ENCODE measurements at places on chromosomes 16 and 17. TPM values are rescaled to one million over a fixed set of nuclear protein-coding genes. Genes with fewer than 3 reads are reported as not detected.
A peak's percentile ranks its signal among the peaks of the same experiment; 100 is the strongest.

DNA sequence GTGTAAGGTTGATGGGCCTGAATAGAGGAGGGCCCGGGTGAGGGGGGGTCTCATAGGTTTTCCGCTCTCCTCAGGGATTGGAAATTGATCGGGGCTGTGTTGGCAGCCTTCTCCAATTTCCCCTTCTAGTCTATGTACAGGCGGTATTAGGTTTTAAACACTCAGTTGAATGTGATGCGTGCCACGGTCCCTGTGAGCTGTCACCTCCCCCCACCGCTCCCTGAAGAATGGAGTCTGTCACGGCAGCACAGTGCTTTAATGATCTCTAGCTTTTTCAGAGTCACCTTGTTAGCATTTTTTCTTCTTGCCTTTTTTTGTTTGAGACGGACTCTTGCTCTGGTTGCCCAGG is 800 bp downstream of the COX4I1 start:
- peak overlapping the region; percentile 84 for H3K27ac ChIP-seq
- no peak for DNase-seq
- no peaks in the 10 kb centered on the region for H3K27me3 ChIP-seq
- peaks cover 53% of the 10 kb centered on the region for H3K4me1 ChIP-seq
- H3K36me3 ChIP-seq = peaks cover 43% of the 10 kb centered on the region
- peak overlapping the region; percentile 86 for H3K4me3 ChIP-seq

DNA sequence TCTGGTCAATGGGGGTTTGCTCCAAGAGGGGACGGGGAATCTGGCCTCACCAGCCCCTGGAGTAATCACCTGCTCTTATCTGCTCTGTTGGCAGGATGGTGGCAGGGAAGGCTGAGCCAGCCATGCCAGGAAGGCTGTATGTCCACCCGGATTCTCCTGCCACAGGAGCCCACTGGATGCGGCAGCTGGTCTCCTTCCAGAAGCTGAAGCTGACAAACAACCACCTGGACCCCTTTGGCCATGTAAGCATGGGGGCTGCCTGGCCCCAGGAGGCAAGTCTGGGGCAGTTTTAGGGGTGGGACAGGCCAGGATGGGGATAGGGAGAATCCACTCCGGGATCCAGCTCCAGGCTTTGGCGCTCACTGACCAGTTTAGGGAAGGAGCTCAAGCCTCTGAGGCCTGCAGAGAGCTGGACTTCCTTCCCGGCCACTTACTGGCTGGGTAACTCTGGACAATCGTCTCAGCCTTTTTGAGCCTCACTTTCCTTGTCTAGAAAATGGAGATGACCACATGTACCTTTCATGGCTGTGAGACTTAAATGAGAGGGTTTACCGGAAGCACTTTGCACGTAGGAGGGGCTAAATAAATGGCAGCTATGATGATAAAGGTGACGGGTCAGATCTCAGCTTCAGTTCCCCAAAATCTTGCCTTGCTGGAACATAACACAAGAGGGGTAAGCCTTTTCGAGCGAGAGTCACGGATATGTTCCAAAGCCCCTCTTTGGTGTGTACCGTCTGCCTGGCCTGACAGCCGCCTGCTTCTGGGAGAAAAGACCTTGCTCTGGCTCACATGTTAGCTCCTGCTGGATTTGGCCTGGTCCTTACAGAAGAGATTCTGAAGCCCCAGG is 15.4 kb downstream of the TBX4 start:
- no peak overlapping the region for H3K4me3 ChIP-seq
- no peak overlapping the region for H3K27ac ChIP-seq
- no peaks in the 10 kb centered on the region for H3K36me3 ChIP-seq
- H3K4me1 ChIP-seq = peaks cover under 1% of the 10 kb centered on the region
- H3K27me3 ChIP-seq = peaks cover 33% of the 10 kb centered on the region
- DNase-seq = no peak

The RTN4RL1 gene
- total RNA-seq = 0.45 TPM

DNA sequence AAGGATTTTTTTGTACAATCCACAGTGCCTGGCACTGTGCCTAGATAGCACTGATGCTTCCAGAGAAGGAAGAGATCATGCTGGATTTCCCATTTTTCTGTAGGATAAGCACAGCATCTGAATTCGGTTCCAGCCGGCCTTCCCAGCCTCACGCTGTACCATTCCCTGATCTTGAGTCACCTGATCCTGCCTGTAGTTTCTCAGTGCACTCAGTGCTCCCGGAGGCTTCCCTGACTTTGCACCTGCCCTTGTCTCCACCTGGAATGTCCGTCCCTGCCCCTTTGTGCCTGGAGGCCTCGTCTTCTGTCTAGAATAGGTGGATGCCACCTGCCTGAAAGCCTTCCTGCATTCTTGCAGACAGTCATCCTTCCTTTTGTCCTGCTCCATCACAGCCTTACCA is 179.9 kb downstream of the CCDC182 start:
- DNase-seq = no peak
- peaks cover 4% of the 10 kb centered on the region for H3K4me1 ChIP-seq
- no peaks in the 10 kb centered on the region for H3K36me3 ChIP-seq
- no peak overlapping the region for H3K4me3 ChIP-seq

GRCh38 chr16:88969361-88969831 is 7.6 kb downstream of the CBFA2T3 start:
- no peak overlapping the region for H3K27ac ChIP-seq
- H3K4me3 ChIP-seq = no peak overlapping the region
- H3K36me3 ChIP-seq = no peaks in the 10 kb centered on the region
- peaks cover 31% of the 10 kb centered on the region for H3K27me3 ChIP-seq
- peaks cover 6% of the 10 kb centered on the region for H3K4me1 ChIP-seq

- H3K27ac ChIP-seq = no peak overlapping the region
- H3K4me1 ChIP-seq = no peaks in the 10 kb centered on the region
- no peak overlapping the region for H3K4me3 ChIP-seq
- no peaks in the 10 kb centered on the region for H3K27me3 ChIP-seq
- no peaks in the 10 kb centered on the region for H3K36me3 ChIP-seq
- DNase-seq = no peak
These were observed 19.5 kb upstream of the RBFOX1 start for GRCh38 chr16:7313170-7313569.

The HEATR9 gene
- total RNA-seq = 6.4 TPM

DNA sequence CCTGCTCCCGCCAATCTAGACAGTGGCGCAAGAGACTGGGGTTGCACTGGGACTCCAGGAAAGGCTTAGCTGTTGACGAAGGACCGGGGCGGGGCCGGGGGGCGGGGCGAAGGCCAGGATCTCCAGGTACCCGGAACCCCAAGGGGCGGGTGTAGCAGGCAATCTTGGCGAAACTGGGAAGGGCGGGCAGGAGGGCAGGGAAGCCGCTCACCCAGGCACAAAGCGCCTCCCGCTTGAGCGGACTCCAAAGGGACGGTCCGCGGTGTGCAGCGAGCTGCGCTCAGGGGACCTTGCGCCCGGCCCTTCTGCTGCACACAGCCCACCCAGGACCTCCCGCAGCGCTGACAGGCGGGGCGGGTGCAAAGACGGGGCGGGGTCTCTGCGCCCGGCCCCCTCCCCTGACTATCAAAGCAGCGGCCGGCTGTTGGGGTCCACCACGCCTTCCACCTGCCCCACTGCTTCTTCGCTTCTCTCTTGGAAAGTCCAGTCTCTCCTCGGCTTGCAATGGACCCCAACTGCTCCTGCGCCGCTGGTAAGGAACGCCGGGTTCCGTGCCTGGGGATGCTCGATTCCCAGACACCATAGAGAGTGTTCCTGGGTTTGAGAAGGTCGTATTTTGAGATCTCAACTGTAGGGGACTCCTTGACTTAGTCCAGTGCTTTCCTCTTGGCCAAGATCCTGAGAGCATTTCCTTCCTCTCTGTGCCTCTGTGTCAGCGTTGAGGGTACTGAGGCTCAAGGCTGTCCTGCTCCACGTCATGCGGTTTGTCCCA is at the start of gene MT1F:
MT1F (plus strand) TSS at position 405 of the 772 bp plus-strand sequence; CDS start at position 505, 100 bp downstream.
- no peaks in the 10 kb centered on the region for H3K36me3 ChIP-seq
- DNase-seq = peak; percentile 87
- peaks cover 9% of the 10 kb centered on the region for H3K27me3 ChIP-seq
- H3K4me3 ChIP-seq = peak within 1 kb of the TSS; percentile 90

GRCh38 chr16:1950047-1950446 is 4.4 kb downstream of the RPL3L start:
- no peak overlapping the region for H3K4me3 ChIP-seq
- no peak for DNase-seq
- no peak overlapping the region for H3K27ac ChIP-seq
- no peaks in the 10 kb centered on the region for H3K36me3 ChIP-seq
- H3K27me3 ChIP-seq = no peaks in the 10 kb centered on the region
- H3K4me1 ChIP-seq = peaks cover 2% of the 10 kb centered on the region

DNA sequence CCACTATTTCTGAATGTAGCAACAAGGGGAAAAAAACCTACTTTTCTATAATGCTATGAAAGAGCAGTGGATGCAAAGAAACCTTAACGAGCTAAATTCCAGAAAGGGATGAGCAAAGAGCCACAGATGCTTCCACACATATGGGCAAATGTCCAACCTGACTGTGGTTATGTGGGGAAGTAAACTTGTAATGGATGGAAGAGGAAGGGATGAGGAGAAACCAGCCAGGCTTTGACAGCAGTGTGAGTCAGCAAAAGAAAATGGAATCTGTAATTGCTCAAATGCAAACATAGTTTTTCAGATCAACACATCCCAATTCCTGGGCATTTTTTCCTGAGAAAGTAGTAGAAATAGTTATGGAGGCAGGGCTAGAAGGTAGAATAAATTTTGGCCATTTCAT is 204.8 kb upstream of the CPHXL start:
- H3K27ac ChIP-seq = no peak overlapping the region
- no peaks in the 10 kb centered on the region for H3K4me1 ChIP-seq
- no peak overlapping the region for H3K4me3 ChIP-seq
- H3K27me3 ChIP-seq = no peaks in the 10 kb centered on the region
- DNase-seq = no peak

The CCL7 gene
- not detected for total RNA-seq

GRCh38 chr16:578870-579405 is 9.2 kb downstream of the PIGQ start:
- DNase-seq = peak; percentile 81
- H3K4me1 ChIP-seq = peaks cover 3% of the 10 kb centered on the region
- no peak overlapping the region for H3K27ac ChIP-seq
- no peaks in the 10 kb centered on the region for H3K27me3 ChIP-seq

The CSF3 gene
- total RNA-seq = not detected

- H3K27ac ChIP-seq = no peak overlapping the region
- no peak overlapping the region for H3K4me3 ChIP-seq
- no peaks in the 10 kb centered on the region for H3K36me3 ChIP-seq
- no peaks in the 10 kb centered on the region for H3K4me1 ChIP-seq
- H3K27me3 ChIP-seq = no peaks in the 10 kb centered on the region
- no peak for DNase-seq
These were observed 594.8 kb upstream of the GOT2 start for GRCh38 chr16:59328961-59329360.

DNA sequence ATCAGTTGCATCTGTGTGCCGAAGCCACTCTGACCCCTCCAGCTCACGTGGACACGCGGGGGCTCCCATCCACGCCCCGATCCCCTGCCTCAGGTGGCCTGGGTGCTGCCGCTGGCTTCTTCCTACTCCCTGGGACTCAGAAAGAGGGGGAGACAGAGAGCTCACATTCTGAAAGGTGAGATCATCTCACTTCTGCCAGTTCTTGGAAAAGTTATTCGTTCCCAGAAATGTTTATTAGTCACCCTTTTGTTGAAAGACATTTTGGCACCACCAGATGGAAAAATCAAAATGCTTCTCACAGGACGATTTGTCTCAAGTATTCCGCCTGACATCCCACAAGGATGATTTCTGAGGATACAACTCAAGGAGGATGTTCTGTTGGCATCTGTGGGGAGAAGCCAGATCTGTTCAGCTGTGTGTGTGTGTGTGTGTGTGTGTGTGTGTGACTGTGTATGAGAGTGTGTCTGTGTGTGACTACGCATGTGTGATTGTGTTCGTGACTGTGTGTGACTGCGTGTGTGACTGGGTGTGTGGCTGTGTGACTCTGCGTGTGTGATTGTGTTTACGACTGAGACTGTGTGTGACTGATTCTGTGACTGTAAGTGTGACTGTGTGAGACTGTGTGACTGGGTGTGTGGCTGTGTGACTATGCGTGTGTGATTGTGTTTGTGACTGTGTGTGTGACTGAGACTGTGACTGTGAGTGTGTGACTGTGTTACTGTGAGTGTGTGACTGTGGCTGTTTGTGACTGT is 207.3 kb downstream of the NTN1 start:
- no peaks in the 10 kb centered on the region for H3K4me1 ChIP-seq
- H3K27me3 ChIP-seq = peaks cover 3% of the 10 kb centered on the region
- DNase-seq = no peak
- H3K4me3 ChIP-seq = no peak overlapping the region
- H3K36me3 ChIP-seq = no peaks in the 10 kb centered on the region
- no peak overlapping the region for H3K27ac ChIP-seq

DNA sequence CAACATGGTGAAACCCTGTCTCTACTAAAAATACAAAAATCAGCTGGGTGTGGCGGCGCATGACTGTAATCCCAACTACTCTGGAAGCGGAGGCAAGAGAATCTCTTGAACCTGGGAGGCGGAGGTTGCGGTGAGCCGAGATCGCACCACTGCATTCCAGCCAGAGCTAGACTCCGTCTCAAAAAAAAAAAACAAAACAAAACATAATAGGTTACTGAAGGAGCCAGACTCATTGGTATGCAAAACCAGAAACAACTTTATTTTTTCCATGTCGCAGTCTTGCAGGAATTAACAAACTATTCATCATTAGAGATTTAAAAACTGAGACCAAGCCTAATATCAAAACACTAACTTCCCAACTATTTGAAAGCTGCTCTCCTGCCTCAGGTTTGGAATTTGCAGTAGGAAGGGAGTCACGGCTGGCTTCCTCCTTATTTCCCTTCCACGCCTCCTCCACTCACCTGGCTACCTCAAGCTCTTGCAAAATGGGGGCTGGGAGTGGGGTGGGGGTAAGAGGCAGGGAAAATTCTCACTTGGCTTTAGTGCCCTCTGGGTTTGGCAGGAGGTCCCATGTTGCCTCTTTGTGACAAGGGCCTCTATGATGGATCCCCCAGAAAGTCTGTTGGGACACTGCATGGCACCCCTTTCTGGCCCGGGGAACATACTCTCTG is 34.1 kb upstream of the MYH10 start:
- H3K36me3 ChIP-seq = no peaks in the 10 kb centered on the region
- peaks cover 21% of the 10 kb centered on the region for H3K27me3 ChIP-seq
- no peak for DNase-seq
- H3K4me3 ChIP-seq = no peak overlapping the region

The CCDC78 gene
- 2.5 TPM for total RNA-seq

DNA sequence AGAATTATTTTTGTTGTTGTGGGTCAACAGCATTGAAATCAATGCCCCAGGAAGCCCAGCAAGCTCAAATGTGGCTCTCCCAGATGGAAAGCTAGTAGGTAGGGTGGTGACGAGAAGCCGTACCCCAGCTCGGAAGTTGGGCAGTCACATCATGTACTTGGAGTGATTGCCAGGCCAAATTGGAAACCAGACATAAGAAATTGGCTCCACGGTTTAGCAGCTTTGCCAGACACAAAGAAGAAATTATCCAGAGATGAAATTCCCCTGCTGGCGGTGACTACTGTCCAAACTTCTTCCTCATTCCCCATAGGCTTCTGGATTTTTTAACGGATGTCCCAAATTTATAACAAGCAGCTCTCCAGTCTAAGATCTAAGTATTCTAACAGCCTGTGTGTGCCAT is 95.9 kb downstream of the OR1D5 start:
- H3K27ac ChIP-seq = no peak overlapping the region
- H3K4me3 ChIP-seq = no peak overlapping the region
- H3K36me3 ChIP-seq = no peaks in the 10 kb centered on the region

The TNFRSF13B gene
- total RNA-seq = not detected

The NPIPB6 gene
- 4.6 TPM for total RNA-seq

Data from activated CD8-positive, alpha-beta memory T cell treated with anti-CD3 and anti-CD28 coated beads, Interleukin-2, amount 10 ng/mL, durations not matched to agents 7 days and 5 days (primary cell).